Lower lobe of right lung (tissue), 2 donors: ENCODE measurements at places on chromosomes 11 and 22. TPM values are rescaled to one million over a fixed set of nuclear protein-coding genes. Genes with fewer than 3 reads are reported as not detected.

DNA sequence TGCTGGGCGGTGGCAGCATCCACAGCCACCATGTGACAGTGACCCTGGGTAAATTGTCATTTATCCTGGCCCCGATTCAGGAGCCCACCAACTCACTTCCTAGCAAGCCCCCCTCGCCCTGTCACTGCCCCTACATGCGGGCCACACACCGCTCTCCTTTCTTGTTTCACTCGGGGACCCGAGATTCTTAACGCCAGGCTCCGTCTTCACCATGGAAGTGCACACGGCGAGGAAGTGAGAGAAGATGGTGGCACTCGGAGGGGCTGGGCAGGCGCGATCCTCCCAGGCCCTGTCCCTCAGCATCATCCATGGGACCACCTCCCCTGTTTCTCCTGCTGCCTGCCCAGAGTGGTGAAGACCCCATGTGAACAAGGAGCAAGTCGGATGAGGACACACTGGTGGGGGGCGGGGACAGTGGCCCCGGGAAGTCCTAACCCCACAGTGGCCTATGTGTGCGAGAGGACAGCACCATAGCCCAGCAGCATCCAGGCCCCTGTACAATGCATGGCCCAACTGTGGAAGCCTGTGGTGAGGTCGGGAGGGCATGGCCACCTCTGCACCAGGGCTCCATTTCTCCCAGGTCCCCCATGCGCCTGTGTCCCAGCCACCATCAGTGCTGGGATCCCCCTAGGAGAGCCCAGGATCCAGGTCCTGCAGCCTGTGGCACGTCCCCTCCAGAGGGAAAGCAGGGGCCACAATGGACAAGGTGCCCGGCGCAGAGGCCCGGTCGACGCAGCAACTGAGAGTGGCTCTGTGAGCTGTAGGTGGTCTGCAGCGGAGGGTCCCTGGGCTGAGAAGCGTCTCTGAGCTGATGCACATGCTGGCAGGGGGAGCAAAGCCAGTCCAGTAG is 262.8 kb downstream of the BRD1 start:
- H3K36me3 ChIP-seq, result no peaks in the 10 kb centered on the region
- DNase-seq, result no peak
- H3K4me3 ChIP-seq, result no peak overlapping the region
- no peaks in the 10 kb centered on the region for H3K4me1 ChIP-seq
- no peaks in the 10 kb centered on the region for H3K27me3 ChIP-seq

DNA sequence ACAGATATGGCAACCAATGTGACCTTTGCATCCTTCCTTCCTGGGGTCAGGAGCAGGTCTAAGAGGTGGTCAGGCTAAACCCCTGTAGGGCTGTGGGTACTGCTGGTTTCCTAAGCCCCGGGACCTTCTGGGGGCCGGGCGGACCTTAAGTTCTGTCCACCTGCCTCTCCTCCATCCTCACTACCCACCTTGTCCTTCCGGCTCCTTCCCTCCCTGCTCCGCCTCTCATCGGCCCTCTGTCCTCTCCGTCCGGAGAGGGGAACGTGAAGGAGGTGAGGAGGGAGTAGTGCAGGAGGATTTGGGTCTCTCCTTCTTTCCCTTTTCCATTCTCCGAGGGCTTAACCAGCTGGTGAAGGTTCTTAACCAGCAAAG is 28.3 kb upstream of the PARVB start:
- H3K36me3 ChIP-seq, result peaks cover 82% of the 10 kb centered on the region
- no peak for DNase-seq
- peak overlapping the region; percentile 64 for H3K27ac ChIP-seq
- peak overlapping the region; percentile 44 for H3K4me3 ChIP-seq
- no peaks in the 10 kb centered on the region for H3K27me3 ChIP-seq
- H3K4me1 ChIP-seq, result peaks cover 19% of the 10 kb centered on the region

- no peak for DNase-seq
- H3K4me1 ChIP-seq, result peaks cover 8% of the 10 kb centered on the region
- no peaks in the 10 kb centered on the region for H3K27me3 ChIP-seq
- no peak overlapping the region for H3K4me3 ChIP-seq
- H3K27ac ChIP-seq, result no peak overlapping the region
Observed at GRCh38 chr11:116777056-116777455, 4.3 kb upstream of the BUD13 start.

DNA sequence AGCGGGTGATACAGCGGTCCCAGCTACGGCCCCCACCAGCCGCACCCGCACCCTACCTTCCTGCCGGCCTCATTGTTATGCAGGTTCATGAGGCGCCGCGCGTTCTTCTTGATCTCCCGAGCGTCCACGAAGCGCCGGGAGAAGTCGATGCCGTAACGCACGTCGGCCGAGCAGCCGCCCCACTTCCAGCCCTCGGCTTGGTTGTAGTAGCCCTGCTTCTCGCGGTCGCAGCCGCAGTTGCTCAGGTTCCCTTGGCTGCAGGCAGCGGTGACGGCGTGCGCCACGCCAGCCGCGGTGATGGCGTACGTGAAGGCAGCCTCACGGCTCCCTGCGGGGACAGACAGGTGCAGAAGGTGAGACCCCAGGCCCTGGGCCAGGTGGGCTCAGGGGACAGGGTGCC is 45.9 kb downstream of the WNT7B start:
- no peaks in the 10 kb centered on the region for H3K36me3 ChIP-seq
- peaks cover 17% of the 10 kb centered on the region for H3K27me3 ChIP-seq
- DNase-seq, result no peak
- no peak overlapping the region for H3K27ac ChIP-seq

DNA sequence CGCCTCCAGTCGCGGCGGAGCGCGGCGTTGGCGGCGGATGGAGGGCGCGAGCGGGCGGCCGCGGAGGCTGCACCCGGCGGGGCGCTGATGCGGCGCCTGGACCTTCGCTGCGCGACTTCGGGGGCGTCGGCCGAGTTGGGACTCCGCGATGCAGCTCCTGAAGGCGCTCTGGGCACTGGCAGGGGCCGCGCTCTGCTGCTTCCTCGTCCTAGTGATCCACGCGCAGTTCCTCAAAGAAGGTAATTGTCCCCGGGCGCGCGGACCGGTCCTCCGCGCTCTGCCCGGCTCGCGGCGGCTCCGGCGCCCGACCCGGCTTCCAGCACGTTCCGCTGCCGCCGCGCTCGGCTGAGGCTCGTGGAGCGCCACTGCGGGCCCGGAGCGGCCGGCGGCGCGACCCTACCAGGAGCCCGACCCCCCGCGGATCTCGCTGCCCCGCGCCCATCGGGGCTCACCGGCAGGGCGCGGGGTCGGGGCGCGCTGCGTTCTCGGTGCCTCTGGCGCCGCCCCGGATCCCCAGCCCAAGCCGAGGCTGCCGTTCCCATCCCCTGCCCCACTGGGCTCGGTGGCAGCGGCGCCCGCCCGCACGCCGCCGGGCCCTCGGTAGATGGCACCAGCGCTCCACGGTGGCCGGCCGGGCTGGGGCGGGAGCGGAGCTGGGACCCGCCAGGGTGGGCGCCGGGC is 1251.2 kb downstream of the BRD1 start:
- H3K27ac ChIP-seq, result no peak overlapping the region
- H3K27me3 ChIP-seq, result peaks cover 46% of the 10 kb centered on the region
- peak; percentile 37 for DNase-seq

- H3K4me3 ChIP-seq, result no peak overlapping the region
- H3K27ac ChIP-seq, result no peak overlapping the region
- no peak for DNase-seq
- H3K36me3 ChIP-seq, result no peaks in the 10 kb centered on the region
- H3K4me1 ChIP-seq, result no peaks in the 10 kb centered on the region
Observed at GRCh38 chr11:15144347-15144746, 29.6 kb downstream of the INSC start.

DNA sequence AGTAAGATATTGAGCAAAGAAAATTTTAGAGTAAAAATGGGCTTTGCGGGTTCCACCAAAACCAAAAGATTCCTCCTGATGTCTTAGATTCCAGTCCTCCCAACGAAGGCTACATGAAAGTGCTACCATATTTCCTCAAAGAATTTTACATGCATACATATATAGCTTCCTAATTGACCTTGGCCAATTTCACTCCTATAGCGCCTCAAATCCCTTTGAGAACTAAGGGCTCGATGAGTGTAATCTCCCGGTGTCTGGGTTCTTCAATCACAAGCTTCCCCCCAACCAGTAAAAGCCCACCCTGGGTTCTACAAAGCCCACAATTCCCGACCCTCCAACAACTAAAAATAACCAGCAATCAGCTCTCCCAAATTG is 1.2 kb downstream of the SIK3 start:
- H3K4me1 ChIP-seq, result peaks cover 55% of the 10 kb centered on the region
- peak overlapping the region; percentile 77 for H3K4me3 ChIP-seq
- no peaks in the 10 kb centered on the region for H3K27me3 ChIP-seq
- no peaks in the 10 kb centered on the region for H3K36me3 ChIP-seq
- H3K27ac ChIP-seq, result peak overlapping the region; percentile 93

DNA sequence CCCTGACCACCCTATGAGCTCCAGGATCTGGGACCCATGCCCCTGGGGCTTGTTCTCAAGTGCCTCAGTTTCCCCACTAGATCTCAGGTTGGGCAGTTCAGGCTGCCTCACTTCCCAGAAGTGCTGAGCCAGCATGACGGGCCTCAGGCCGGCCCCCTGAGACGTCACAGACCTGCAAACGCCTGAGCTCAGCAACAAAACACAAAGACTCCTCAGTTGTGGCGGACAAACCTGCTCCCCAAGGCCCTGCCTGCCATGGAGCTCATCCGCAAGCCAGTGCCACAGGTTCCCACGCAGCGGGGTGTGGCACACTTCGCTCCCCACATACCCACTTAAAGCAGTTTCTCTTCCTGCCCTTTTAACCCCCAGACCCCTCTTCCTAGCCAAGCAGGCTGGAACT is 45.2 kb downstream of the NECTIN1 start:
- no peaks in the 10 kb centered on the region for H3K27me3 ChIP-seq
- no peak overlapping the region for H3K27ac ChIP-seq

STK33 gene
- 17.3 TPM for total RNA-seq
